Right cardiac atrium (tissue), 5 donors: ENCODE measurements at places on chromosomes 2 and 18. TPM values are rescaled to one million over a fixed set of nuclear protein-coding genes. Genes with fewer than 3 reads are reported as not detected.
A peak's percentile ranks its signal among the peaks of the same experiment; 100 is the strongest.

The PROC gene
- total RNA-seq = not detected

The ERBB4 gene
- 29.2 TPM for total RNA-seq

The MBOAT2 gene
- total RNA-seq = 8.4 TPM

The STK36 gene
- 8.3 TPM for total RNA-seq

The UGT1A5 gene
- not detected for total RNA-seq

The CNTNAP5 gene
- not detected for total RNA-seq

- DNase-seq = no peak
These were observed 26.2 kb upstream of the XDH start for GRCh38 chr2:31440764-31441163.

GRCh38 chr2:21418456-21418855, 294.7 kb downstream of the TDRD15 start:
- DNase-seq = no peak

DNA sequence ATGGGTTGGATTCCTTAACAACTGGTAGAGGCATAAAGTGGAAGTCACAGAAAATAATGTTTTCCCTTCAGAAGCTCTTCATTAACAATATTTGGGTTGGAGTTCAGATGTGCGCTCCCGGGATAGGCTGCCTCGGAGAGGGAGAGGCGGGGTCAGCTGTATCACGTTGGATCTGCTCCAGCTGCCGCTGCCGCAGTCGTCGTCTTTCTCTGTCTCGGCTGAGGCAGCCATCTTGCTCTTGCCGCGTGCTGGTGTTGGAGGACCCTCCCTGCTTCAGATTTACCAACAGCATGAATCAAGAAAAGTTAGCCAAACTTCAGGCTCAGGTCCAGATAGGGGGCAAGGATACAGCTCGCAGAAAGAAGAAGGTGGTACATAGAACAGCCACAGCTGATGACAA, 35.1 kb downstream of the TANC1 start:
- peak; percentile 79 for DNase-seq

DNA sequence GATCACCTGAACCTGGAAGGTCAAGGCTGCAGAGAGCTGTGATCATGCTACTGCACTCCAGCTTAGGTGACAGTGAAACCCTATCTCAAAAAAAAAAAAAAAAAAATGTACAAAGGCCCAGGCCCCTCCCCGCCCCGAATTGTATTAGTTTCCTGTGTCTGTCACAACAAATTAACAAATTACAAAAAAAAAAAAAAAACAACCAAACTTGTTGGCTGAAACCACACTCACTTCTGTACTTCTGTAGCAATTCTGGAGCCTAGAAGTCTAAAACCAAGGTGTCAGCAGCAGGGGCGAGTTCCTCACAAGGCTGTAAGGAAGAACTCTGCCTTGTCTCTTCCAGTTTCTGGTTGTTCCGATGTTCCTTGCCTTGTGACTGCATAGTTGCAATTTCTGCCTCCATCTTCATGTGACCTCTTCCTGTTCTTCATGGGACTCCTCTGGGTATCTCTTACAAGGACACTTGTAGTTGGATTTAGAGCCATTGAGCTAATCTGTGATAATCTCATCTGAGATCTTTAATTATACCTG, 100.8 kb upstream of the ZSWIM2 start:
- DNase-seq = no peak

DNA sequence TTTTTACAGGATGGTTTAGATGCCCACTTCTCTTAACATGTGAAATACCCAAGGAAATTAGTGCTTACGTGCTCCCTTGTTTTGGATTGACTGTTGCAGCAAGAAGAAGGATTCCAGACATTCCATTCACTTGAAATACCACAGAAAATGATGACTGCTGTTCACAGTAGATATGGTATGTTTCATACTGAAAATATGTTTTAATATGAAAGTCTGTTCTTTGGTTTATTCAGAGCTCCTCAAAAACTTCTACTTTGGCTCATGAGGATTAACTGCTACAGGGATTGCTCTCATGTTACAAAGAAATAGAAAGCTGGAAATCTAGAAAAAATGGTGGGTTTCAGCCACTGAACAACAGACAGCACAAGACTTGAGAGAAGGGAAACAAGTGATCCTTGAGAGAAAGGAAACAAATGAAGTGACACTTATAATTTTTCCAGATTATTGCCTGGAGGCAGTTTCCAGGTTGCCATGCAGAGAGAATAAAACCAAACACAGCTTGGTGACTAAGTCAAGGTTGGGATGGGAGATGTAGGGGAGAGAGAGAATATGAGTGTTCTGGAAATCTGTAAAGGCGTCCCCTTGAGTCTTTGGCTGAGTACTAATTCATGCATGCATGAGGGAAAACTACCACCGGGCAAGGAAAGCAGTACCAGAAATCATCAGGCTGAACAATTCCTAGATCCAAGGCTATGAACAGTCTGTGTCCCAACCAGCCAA, 348.1 kb downstream of the CLIP4 start:
- DNase-seq = no peak

- DNase-seq = peak; percentile 74
These were observed 595 bp downstream of the PARD6G start for GRCh38 chr18:80246445-80247392.

DNA sequence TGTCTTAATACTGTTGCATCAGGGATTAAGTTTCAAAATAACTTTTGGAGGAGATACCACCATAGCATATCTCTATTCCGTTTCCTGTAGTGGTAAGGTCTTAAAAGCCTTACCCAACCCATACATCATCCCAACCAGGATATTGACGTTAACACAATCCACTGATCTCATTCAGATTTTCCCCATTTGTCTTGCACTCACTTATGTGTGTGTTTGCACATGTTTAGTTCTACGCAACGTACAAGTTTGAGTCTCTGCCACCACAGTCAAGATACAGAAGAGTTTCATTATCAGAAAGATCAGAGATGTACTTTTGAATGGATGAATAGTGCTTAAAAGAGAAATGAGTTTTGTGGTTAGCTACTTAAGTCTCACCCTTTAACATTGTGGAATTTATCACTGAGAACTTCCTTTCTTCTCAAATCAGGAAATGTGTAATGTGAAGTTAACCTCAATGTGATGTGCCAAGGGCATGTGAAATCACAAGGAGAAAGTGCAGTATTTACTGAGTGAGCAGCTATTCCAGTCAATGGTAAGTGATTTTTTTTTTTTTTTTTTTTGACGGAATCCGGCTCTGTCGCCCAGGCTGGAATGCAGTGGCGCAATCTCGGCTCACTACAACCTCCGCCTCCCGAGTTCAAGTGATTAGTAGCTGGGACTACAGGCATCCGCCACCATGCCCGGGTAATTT, 69.2 kb upstream of the EPHA4 start:
- no peak for DNase-seq

DNA sequence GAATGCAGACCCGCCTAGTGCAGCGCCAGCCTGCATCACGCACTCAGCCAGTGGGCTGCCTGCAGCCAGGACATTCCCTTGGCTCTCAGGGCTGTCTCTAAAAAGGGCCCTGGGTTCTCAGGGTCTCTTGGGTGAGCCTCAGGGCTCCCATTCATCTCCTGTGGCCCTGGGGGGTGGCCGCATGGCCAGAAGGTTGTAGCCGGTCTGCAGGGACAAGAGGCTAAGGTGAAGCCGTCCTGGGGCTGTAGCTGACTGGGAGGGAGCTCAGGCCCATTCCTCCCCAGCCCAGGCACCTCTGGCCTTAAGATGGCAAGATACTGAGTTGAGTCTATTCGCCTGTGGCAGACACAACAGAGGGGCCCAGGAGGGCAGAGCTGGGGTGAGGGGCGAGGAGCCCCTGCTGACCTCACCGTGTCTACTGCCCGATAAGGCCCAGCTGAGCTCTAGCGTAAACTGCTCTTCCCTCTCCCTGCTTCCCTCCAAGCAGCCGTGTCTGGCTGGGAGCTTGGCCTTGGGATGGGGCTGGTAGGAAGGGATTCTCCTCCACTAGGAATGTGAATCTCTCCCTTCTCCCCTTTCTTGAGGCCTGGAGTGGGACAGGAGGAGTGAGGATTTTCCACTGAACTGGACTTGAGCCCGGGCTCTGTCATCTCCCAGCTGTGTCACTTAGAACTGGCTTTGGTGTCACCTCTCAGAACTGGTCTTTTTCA, 37.9 kb downstream of the INHBB start:
- DNase-seq = peak; percentile 28

- DNase-seq = no peak
These were observed 261.5 kb downstream of the AFF3 start for GRCh38 chr2:99880964-99881294.

- DNase-seq = no peak
These were observed 15.5 kb downstream of the SPRED2 start for GRCh38 chr2:65416945-65417344.

GRCh38 chr2:112812318-112813267, 24.0 kb downstream of the IL1B start:
- DNase-seq = peak; percentile 64

GRCh38 chr18:25985707-25986394, 104.6 kb downstream of the SS18 start:
- no peak for DNase-seq
